Heart right ventricle (tissue), 16 donors: ENCODE measurements at places on chromosomes 16 and 17. TPM values are rescaled to one million over a fixed set of nuclear protein-coding genes. Genes with fewer than 3 reads are reported as not detected.

SLC52A1 gene
- polyA plus RNA-seq = not detected

ANKS3 gene
- 12.4 TPM for polyA plus RNA-seq

KRTAP4-3 gene
- not detected for polyA plus RNA-seq

PRAC2 gene
- polyA plus RNA-seq = not detected

PABPN1L gene
- polyA plus RNA-seq = not detected

DNA sequence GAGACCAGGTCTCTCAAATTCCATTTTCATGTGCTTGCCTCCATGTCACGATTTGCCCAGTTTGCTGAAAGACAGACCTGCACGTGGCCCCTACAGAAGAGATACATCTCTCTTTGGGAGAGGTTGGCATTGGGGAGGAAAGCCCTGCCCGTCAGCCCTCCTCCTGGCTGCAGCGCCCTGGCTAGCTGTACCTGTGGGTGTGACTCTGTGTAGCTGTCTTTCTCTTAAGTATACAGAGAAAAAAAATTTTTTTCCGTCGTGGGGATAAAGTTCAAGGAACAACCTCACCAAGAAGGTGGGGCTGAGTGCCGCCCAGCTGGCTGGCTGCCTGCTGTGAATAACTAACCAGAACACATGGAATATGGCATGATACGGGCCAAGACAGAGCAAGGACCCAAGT is 26.5 kb downstream of the TMEM98 start:
- DNase-seq = no peak

DNA sequence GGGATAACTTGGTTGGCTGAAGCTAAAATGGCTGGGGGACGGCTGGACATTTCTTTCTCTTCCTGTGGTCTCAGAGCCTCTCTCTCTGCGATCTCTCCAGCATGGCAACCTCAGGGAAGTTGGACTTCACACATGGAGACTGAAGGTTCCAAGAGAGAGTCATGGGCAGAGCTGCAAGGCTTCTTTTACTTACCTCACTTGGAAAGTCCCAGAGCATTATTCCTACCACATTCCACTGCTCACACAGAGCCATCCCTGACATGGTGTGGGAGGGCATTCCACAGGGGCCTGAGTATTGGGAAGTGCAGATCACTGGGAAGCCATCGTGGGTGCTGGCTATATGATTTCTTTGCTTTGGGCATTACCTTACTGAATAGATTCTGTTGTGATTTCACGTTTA is 9.8 kb upstream of the SLC6A2 start:
- DNase-seq = no peak

CNP gene
- polyA plus RNA-seq = 25.6 TPM

PDE6G gene
- polyA plus RNA-seq = 1.3 TPM

DNA sequence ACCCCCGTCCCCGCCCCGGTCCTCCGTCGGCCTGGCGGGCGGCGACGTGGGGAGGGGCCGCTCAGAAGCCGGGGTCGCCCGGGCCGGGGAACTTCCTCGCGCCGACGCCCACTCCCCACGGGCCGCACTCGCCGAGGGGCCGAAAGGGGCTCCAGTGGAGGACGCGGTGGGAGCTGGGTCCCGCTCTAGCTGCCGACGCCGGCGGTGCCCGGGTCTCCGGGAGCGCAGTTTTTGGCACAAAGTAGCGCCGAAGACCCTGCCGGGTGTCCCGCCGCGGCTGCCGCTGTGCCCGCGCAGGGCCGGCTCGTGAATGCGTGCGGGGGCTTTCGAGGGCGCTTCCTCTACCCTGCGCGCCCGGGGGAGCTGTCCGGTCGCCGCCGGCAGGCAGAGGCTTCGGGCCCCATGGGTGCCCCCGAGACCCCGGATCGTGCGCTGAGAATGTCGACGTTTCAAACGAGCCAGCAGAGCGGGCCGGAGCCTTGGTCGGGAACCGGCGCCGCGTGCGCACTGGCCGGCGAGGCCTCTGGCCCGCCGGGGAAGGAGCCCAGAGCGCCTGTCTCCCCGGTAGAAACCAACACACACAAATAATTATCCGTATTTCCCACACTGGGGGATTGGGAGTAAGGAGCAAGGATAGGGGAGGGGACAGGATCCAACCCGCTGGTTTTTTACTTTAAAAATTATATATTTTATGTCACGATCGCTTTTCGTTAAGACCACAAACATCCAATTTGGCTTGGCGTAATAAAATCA is 46.6 kb upstream of the SLC38A10 start:
- no peak for DNase-seq

GRCh38 chr17:75238684-75239191 is 22.7 kb downstream of the GGA3 start:
- DNase-seq = peak; percentile 51

DNA sequence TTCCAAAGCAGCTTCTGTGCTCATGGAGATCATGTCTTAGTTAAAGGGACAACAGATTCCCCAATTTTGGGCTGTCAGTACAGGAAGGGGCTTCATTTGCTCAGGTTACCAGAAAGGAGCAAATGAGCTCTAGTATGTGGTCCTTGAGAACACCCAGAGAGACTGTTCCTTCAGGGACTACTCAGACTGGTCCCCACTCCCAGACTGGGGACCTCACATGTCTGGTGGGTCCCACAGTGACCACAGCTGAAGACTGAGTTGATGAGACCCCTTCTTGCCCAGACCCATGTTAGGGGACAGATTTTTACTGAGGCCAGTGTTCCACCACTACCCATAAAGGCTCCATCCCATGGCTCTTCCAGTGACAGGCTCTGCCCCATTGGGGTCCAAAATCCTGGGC is 1695.2 kb downstream of the TP53TG3F start:
- DNase-seq = no peak

- DNase-seq = no peak
Measured at GRCh38 chr16:47780213-47780875, 319.2 kb downstream of the PHKB start.

- DNase-seq = no peak
Measured at GRCh38 chr16:80477838-80478237, 63.0 kb upstream of the DYNLRB2 start.

- no peak for DNase-seq
Measured at GRCh38 chr16:7398536-7398935, 65.9 kb downstream of the RBFOX1 start.

- DNase-seq = no peak
Measured at GRCh38 chr17:82577300-82577699, 57.8 kb downstream of the FOXK2 start.

SEZ6L2 gene
- polyA plus RNA-seq = 0.61 TPM

- no peak for DNase-seq
Measured at GRCh38 chr17:79036596-79036995, 12.6 kb downstream of the C1QTNF1 start.

SLC22A31 gene
- not detected for polyA plus RNA-seq

DNA sequence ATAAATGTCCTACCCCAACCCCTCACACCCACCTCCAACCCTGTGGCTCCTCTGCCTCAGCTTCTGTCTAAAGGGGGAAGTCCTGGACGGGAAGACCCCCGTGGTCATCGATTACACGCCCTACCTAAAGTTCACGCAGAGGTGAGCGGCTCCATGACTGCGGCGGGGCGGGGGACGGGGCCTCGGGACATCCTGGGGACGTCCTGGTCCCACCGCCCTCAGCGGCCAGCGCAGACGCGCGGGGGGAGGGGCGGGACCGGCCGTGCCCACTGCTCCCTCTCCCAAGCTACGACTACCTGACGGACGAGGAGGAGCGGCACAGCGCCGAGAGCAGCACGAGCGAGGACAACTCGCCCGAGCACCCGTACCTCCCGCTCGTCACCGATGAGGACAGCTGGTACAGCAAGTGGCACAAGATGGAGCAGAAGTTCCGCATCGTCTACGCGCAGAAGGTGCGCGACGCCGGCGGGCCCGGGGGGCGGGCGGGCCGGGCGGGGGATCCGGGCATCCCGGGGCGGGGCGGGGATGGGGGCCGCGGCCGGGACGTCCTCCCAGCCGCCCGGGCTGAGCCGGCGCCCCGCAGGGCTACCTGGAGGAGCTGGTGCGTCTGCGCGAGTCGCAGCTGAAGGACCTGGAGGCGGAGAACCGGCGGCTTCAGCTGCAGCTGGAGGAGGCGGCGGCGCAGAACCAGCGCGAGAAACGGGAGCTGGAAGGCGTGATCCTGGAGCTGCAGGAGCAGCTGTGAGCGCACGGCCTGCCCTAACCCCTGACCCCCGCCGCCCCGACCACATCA is 6.7 kb downstream of the RUNDC3A start:
- DNase-seq = no peak

GRCh38 chr16:66542396-66542795 is 7.5 kb downstream of the TK2 start:
- no peak for DNase-seq

- no peak for DNase-seq
Measured at GRCh38 chr16:55264949-55265348, 59.1 kb upstream of the IRX6 start.

GRCh38 chr17:81396278-81396721 is 1.0 kb downstream of the BAHCC1 start:
- no peak for DNase-seq

- DNase-seq = no peak
Measured at GRCh38 chr16:7597677-7598076, 265.0 kb downstream of the RBFOX1 start.

DNA sequence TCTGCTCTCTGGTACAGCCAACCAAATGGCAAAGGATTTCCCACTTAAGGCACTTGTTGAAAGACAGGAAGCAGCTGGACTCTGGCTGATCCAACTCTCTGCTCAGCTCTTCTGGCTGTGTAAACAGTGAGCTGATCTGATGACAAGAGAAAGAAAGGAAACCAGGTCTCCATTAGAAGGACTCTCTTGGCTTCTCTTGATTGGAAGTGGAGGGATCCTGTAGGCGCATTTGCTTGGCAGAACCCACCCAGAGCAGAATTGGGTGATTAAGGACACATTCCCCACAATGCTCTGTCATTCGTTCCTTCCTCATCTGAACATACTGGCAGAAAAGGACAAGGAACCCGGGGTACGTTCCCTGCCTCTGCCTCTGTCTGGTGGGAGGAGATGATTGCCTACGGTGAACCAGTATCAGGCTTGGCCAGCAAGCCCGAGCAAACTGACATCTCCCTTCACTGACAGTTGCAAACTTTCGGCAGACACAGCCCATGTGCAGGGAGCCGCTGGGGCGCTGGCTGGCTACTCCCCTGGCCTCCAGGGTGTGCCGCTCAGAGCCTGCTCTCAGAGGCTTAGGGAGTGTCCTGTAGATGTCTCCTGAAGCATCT is 29.1 kb downstream of the LDHD start:
- DNase-seq = peak; percentile 69

GRCh38 chr16:68065716-68066305 is 19.4 kb upstream of the NFATC3 start:
- no peak for DNase-seq

DNA sequence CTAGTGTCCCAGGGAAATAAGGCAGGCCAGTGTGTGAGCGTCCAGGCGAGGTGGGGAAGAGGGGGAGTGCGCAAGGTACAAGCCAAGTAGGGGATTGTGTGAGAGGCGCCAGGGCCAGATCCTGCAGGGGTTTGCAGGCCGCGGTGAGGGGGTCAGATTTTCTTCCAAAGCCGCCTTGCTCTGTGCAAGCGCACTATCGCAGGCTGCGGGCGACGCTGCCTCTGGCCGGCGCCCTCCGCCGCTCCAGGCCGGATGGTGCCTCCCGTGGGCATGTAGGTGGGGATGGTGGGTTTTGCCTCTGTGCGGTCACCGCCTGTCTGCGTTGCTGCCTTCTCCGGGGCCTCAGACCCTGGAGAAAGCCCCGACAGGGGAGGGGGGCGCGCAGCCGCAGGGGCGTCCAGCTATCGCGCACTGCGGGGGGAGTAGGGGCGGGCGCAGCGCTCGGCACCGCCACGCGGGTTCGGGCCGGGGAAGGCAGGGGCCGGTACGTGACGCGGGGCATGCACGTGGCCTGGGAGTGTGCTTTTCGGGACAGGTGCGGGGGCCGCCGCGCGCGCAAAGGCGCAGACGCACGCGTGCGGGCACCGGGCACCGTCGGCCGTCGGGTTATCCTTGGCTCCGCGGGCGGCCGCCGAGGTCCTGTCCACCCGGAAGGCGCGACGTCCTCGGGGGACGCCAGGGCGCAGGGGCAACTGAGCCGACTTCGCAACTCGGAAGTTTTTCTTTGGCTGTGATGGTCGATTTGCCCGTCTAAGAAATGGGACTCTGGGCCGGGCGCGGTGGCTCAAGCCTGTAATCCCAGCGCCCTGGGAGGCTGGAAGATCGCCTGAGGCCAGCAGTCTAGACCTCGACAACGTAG is 1.1 kb upstream of the HAPSTR1 start:
- peak; percentile 54 for DNase-seq

P3H4 gene
- polyA plus RNA-seq = 7.3 TPM

DNA sequence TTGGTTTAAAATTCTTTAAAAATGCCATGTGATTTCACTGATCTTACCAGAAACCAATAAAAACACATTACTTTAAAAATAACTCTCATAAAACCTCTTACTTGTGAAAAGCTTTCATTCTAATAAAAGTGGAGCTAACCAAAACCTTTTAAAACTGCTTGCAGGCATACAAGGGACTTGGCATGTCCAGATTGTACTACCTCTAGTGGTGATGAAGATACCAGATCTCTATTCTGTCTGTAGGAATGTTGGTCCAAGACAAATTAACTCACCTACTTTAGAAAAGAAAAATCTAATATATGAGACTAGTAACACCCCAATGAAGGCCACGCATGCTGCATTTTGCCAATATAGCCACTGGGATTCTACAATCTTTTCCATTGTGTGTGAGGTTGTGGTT is 151.0 kb upstream of the SALL1 start:
- no peak for DNase-seq

- DNase-seq = no peak
Measured at GRCh38 chr16:19292186-19292585, 6.7 kb downstream of the CLEC19A start.

DNA sequence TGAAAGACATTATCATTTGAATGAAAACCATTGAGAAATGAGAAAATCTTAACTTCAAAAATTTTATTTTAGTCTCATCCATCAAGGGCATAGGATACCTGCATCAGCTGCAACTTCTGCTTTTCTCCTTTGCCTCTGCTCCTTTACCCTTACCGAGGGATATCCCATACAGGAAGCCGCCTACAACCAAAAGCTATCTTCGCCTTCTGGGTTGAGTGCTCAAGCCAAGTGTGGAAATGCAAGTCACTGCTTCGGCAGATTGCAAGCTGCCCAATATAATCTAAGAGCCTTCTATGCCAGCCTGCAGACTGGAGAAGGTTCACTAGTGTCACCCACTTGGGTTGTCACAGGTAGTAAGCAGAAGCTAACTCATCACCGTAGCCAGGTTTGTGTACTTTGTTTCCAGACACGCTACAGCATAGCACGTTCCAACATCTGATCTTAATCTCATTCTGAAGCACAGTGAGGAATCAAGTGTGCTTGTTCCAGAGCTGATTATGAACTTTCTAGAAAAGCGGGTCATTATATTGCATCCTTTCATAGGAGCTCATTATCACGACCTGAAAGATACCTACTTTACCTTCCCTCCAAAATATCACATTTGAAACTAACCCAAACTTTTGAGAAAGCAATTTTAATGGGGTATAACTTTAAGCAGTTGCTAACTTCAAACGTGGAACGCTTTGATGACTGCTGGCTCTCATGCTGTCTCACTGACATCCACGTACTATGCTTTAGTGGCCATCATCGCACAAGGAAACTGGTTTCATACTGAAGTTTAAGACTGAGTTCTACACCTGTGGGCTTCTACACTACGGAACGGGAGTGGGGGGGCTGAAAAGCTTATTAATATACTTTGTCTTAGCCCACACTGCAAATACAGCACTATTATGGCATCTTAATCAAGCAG is 8.0 kb upstream of the UNK start:
- no peak for DNase-seq

GRCh38 chr17:17724307-17725010 is 43.2 kb downstream of the RAI1 start:
- peak; percentile 59 for DNase-seq

SYNGR2 gene
- polyA plus RNA-seq = 200 TPM

GRCh38 chr17:78493450-78493849 is 83.7 kb downstream of the DNAH17 start:
- no peak for DNase-seq

NEURL4 gene
- polyA plus RNA-seq = 22.4 TPM
